ENCODE measurements at places on chromosomes 4 and X.
A peak's percentile ranks its signal among the peaks of the same experiment; 100 is the strongest.

- peak; percentile 70 for DNase-seq
These were observed 255 bp upstream of the CNOT6L start for GRCh38 chr4:77819404-77819842.

DNA sequence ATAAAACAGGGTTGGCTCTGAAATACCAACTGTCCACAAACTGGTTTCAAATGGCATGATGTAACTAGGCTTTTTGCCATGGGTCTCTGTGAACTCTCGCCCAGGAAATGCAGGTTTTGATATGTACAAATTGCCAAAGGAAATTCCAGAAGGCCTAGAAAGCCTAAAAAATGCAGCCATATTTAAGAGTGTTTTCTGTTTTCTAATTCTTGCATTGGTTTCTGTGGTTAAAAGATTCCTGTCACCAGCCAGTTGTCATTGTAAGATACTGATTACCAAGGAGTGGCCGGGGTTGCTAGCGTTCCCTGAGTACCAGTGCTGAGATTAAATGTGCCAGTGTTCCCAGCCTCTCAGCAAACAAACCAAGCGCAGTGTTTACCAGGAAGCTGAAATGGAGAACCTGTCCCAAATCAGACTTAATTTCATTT is 53.9 kb upstream of the SORBS2 start:
- no peak for DNase-seq

- no peak for DNase-seq
These were observed 113.9 kb downstream of the SNCA start for GRCh38 chr4:89723096-89723495.

GRCh38 chr4:52661966-52662690 is 3.0 kb upstream of the USP46 start:
- no peak for DNase-seq

DNA sequence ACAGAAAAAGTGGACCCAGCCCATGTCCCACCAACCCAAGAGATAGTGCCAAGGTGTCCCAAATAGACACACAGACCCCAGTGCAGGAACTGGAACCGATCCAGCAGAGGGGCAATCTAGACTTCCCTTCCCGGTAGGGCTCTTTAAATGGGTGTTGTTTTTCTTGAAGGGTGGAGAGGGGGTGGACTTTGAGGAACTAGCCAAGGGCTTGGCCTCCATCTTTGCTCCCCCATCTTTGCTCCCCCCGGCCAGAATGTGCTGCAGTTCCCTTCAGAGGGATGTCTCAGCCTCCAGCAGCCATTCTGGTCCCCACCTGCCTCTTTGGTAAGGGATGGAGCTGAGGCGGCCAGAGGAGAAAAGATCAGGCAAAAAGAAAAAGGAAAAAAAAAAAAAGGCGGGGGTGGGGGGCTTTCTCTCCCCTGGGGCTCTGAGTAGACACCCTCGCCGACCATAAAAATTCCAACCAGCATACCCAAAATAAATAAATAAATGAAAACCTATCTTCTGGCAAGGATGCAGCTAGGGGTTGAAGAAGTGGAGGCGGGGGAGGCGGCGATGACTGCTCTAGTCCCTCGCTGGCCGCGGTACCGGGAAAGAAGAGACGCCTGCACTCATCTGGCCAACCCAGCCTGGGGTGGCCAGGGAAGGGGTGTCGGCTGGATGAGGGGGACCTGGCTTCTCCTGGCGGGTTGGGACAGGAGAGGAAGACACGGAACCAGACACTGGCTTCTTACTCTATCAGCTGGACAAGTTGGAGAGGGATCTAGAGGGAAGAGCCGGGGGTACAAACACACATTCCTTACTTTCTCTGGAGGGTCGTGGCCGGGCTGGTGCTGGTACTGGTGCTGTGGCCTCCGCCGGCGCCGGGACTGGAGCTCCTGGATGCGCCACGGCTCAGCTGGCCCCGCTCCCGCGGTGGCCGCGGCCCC is 38.5 kb upstream of the IQSEC2 start:
- no peak for DNase-seq

- no peak for DNase-seq
These were observed 67.7 kb downstream of the RWDD4 start for GRCh38 chr4:183591301-183591700.

GRCh38 chrX:72208126-72208800 is 26.7 kb downstream of the PIN4 start:
- no peak for DNase-seq

GRCh38 chr4:110621839-110622751 is 782 bp downstream of the PITX2 start:
- no peak for DNase-seq

GRCh38 chr4:118086344-118086743 is 52.1 kb downstream of the NDST3 start:
- no peak for DNase-seq

GRCh38 chr4:79864500-79865200 is 208.4 kb downstream of the ANTXR2 start:
- no peak for DNase-seq

All from stimulated activated CD8-positive, alpha-beta memory T cell treated with anti-CD3 and anti-CD28 coated beads, Interleukin-4, amount 100 ng/mL, for 24 hours (primary cell).